Activated CD4-positive, alpha-beta T cell treated with anti-CD3 and anti-CD28 coated beads, Interleukin-2, amount 50 U/mL, for 4 hours (primary cell): ENCODE measurements at places on chromosomes 1 and 21.

- no peak for DNase-seq
Measured at GRCh38 chr1:183753464-183753891, 51.4 kb upstream of the RGL1 start.

DNA sequence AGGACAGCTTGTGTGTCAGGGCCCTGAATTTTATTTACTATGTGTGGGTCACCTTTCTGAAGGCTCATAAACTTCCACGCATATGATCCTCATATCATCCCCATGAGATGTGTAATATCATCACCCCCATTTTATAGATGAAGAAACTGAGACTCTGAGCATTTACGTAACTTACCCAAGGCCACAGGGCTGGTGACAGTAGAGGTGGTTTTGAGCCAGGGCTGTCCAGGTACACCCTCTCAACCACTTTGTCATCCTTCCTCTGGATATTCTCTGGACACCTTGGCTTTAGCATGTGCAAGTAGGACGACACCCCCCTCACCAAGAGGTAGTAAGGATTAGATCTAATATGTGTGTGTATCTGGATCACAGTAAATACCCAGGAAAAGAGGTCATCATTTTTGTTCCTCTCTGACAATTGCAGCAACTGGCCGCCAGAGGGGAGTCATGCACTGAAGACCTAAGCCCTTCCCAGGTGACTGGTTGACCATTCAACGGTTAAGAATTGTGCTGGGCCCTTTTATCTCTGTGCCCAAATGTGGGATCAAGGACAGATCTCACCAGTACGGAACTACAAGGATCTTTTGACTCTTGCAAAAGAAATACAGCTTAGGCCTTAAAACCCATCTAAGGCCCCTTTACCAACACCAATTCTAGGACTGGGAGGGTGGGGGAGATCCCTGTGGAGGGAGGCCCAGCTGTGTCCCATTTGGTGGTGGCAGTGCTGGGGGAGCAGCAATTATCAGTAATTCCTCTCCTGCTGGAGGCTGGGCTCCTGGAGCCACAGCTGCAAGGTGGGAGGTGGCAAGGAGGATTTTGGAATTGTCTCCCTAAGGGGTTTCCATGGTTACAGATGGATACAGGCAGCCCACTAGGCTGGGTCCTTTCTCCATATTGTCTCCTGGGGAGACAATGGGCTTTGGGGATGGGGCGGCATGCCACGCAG is 13.7 kb upstream of the E2F2 start:
- DNase-seq = peak; percentile 69

- no peak for DNase-seq
Measured at GRCh38 chr21:15722591-15723324, 7.0 kb upstream of the USP25 start.

GRCh38 chr1:212967801-212968200 is 17.5 kb downstream of the VASH2 start:
- DNase-seq = no peak

GRCh38 chr1:175287849-175288248 is 95.3 kb upstream of the KIAA0040 start:
- no peak for DNase-seq

GRCh38 chr1:209529233-209529632 is 54.3 kb upstream of the CAMK1G start:
- DNase-seq = no peak

- DNase-seq = no peak
Measured at GRCh38 chr1:21494196-21494595, 15.0 kb upstream of the ALPL start.

DNA sequence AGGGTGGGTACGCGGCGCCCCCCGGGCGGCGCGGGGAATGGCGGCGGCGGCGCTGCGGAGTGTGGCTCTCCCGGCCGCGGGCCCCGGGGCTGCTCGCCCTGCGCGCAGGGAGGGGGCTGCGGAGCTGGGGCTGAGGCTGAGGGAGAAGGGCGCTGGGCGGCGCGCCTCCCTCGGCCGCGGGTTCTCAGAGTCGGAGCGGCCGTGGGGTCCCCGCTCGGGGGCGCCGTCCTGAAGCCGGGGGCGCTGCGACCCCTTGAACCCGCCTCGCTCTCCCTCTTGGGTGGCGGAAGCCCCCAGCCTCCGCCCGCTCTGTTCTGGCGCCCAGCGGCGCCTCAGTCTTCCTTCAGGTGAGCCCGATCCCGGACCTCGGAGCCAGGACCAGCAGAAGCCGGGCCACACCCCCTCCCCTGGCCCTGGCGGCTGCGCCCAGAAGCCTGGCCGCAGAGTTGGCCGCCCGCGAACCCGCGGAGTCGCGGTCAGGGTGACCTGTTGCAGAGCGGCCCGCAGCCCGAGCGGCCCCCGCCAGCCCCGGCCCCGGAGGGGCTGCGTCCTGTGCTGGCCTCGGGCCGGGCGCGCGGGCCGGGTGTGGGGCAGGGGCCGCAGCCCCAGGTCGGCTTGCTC is 532 bp downstream of the RALGPS2 start:
- peak; percentile 6 for DNase-seq

GRCh38 chr1:44894591-44894990 is 51.5 kb upstream of the PTCH2 start:
- DNase-seq = no peak

- no peak for DNase-seq
Measured at GRCh38 chr1:109067883-109068282, 7.9 kb downstream of the TAF13 start.

- no peak for DNase-seq
Measured at GRCh38 chr1:180204231-180204630, 25.8 kb upstream of the LHX4 start.

- DNase-seq = no peak
Measured at GRCh38 chr1:101652484-101652883, 344.2 kb downstream of the OLFM3 start.
